ENCODE measurements at places on chromosomes 2 and 18.

DNA sequence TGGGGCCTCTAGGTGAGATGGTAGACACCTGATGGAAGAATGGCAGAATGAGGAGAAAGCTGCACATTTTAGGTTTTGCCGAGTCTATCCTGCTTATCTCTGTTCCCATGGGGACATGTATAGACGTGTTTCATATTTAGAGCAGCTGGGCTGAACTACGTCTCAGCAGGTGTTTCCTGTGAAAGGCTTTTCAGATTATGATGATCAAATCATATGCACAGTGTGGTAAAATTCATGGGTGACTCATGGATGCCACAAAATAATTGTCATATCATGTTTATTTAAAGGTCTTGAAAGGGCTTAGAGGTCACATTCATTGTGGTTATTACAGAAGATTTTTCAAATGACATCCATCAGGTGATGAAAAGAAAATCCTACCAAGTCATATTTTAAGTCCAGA is 90.5 kb downstream of the ICOS start:
- no peak for DNase-seq

GRCh38 chr18:28768791-28769768 is 592.1 kb upstream of the CDH2 start:
- DNase-seq, result peak; percentile 31

DNA sequence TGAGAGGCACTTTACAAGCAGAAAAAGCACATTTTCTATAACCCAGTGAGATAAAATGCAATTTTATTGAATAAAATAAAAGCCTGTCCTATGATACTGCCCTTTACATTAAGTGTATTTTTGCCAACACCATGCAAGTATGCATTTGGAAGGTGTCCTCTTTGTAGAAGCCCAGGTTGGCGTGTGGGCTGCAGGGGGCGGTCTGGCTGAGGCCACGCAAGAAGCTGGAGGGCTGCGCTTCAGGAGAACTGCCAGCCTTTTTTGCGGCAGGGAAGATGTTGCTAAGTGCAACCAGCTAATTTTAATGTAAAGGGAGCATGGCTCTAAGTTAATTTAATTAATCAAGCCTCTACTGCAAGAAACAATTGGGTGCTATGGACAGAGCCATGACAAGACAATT is 562.8 kb upstream of the SALL3 start:
- DNase-seq, result no peak

- DNase-seq, result no peak
Observed at GRCh38 chr2:187475499-187476248, 27.6 kb upstream of the CALCRL start.

DNA sequence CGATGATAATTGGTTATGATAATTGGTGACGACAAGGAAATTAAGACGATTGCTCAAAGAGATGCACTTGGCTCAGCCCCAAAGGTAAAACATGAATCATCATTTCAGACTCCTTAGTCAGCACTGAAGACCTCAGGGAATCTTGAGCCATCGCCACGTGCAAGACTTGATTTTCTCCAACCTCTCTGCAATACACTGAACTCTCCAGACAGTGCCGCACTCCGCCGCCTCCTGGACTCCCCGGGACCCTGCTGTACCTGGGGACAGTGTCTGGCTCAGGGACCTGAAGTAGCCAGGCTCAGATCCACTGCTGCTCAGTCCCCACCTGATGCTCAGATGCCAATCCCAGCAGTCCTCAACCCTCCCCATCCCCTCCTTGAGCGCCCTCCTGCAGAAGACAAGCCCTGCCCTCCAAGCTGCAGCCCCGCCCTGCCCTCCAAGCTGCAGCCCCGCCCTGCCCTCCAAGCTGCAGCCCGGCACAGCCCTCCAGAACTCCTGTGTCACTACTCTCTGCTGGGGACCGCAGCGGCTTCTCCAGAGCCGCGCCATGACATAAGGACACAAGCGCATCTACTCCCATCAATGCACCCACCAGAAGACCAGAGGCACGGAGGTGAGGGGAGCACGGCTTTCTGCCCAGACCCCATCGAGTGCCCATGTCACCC is 1.1 kb downstream of the TMEM18 start:
- peak; percentile 89 for DNase-seq

DNA sequence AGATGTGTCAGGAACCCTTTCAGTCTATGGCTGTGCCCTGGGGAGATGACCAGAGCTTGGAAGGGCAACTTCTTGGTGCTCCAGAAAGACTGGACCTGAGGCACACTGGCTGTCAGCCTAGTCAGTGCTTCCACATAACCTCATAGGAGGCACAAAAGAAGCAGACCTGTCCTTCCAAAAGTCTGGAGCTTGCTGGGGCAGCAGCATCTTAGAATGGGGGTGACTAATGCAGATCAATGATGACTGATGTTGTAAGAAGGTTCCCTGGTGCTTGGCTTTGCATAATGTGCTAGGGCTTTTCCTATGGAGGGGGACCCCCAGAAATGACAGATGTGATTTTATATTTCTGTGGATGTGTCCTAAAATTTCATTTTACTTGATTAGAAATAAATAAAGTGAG is 255.7 kb upstream of the THUMPD2 start:
- DNase-seq, result no peak

- peak; percentile 51 for DNase-seq
Observed at GRCh38 chr2:233404222-233404621, 49.9 kb downstream of the DGKD start.

DNA sequence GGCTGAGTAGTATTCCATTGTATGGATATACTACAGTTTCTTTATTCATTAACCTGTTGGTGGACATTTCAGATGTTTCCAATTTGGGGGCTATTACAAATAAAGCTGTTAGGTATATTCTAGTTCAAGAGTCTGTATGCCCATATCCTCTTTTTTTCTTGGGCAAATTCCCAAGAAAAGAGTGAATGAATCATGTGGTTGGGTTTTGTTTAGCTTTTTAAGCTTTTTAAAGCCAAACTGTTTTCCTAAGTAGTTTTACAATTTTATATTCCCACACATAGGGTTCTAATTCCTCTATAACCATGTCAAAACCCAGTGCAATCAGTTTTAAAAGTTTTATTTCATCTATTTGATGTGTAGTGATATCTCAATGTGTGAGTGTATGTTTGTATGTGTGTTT is 44.9 kb upstream of the BAZ2B start:
- peak; percentile 6 for DNase-seq

GRCh38 chr2:157898591-157898996 is 22.5 kb upstream of the ACVR1 start:
- peak; percentile 88 for DNase-seq

GRCh38 chr2:1874950-1875349 is 130.6 kb upstream of the PXDN start:
- DNase-seq, result no peak

DNA sequence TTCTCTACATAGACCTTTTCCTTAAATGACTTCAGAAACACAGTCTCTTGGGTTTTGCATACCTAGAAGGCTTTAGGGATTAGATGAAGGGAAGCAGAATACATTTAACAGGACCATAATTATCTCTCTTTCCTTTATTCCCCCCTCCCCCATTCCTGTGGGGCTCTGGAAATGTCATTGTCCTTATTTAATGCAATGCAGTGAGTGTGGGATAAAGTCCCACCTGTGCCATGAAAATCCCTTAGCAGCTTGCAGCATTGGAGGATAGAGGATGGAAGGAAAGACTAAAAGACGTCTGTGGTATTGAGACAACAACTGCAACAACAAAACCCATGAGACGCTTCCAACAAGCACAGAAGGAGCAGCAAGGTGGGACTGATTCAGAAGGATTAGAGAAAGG is 117.8 kb upstream of the DCC start:
- no peak for DNase-seq

- no peak for DNase-seq
Observed at GRCh38 chr2:121232626-121233265, 52.3 kb downstream of the TFCP2L1 start.

DNA sequence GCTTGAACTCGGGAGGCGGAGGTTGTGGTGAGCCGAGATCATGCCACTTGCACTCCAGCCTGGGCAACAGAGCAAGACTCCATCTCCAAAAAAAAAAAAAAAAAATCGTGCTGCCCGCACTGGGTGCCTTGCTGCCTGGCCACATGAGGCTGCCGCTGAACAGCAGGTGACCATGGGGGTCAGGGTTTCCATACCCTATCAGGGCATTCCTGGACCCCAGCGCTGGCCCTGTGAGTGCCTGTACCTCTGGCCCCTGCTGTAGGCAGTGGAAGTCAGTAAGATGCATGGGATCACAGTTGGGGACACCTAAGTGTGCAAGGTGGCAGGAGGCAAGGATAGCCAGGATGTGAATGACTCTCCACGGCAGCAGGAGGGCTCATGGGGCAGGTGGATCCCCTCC is 18.9 kb downstream of the SAG start:
- DNase-seq, result no peak

DNA sequence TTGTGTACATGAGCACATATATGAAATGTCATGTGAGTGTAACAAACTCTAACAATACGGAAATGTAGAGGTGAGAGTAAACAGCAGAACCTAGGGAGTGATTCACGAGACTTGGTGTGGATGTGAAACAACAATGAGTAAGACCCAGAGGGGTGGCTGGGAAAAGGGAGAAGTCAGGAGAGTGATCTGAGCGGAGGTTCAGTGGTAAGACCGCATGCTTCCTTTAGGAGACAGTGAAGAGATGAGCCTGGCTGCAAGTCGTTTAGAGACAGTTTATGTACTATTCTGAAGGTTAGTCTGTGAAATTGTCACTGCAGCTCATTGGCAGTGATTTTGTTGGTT is 150.6 kb downstream of the PRPF40A start:
- DNase-seq, result no peak

- no peak for DNase-seq
Observed at GRCh38 chr18:41706301-41706700, 248.7 kb upstream of the PIK3C3 start.

- DNase-seq, result peak; percentile 36
Observed at GRCh38 chr2:218892693-218893348, 12.2 kb downstream of the WNT10A start.

DNA sequence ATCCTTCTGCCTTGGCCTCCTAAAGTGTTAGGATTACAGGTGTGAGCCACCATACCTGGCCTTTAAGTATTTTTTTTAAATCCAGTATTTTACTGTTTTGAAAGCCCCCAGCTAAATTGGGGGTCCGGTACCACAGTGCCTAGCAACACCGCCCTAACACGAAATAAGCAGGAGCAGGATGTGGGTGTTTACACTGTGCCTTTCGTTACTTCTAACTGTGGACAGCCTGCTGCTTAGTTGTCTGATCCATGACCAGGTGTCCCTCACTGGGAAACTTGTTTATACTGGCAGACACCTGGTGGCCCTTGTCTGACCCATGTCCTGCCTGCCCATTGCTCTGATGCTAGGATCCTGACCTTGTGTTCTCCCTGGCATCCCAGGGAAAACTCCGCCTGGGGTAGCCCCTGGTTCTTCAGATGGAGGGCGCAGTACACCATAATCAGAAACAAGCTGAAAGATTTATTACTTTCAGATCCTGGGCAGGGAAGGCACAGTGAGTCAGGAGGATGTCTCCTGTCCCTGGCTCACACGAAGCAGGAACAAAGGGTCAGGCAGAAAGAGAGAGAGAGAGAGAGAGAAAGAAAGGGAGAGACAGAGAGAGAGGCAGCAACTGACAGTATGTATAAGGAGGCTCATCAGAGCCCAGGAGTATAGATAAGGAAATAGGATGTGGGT is 55.7 kb downstream of the NCAPH start:
- no peak for DNase-seq

- no peak for DNase-seq
Observed at GRCh38 chr2:209523867-209524266, 100.0 kb downstream of the MAP2 start.

DNA sequence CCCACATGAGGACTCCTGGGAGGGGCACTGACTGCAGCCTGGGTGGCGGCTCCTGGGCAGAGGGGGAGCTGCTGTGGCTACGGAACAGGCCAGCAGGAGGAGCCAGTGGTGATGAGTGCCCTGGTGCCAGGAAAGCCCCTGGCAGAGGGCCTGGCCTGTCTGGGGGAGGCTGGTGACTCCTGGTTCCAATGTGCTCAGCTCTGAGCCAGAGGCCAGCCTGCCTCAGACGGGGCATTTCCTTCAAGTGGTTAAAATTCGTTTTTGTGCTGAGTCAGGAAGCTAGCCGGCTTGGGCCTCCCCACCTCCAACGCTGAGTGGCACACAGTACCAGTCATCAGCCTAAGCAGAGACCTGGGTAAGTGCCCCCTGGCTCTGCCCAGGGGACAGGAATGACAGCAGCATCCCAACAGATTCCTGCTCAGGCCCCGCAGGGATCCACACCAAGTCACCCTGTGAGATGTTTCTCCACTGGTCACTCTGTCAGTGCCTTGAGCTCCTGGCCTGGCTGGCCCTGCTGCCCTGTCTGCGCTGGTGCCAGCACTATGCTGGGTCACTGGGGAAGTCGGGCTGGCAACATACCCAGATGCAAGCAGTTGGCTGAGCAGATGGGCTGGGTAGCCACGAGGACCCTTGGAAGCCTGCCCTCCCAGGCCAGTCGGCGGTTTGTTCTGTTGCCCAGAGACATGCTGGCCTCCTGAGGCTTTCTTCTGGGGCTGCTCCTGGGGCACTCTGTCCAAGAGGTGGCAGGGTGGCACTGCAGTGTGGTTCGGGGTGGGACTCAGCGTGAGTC is 7.1 kb upstream of the KLF11 start:
- DNase-seq, result peak; percentile 59

DNA sequence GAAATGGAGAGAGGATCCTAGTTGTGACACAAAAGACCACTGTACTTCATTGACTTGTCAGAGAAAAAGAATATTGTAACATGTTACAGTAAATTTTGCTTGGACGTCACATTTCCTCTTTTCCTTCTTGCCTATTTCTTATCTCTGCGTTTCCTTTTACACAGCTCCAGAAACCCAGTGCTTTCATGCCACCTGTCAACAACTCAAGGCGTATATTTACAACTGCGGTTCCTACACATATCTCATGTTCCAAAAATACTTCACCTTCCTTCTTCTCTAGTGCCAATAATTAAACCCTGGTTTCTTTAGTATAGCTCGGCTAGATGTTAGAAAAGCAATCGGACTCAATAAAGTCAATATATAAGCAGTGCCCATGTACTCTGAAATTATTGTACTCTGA is 911.5 kb upstream of the FSHR start:
- DNase-seq, result no peak

- no peak for DNase-seq
Observed at GRCh38 chr18:22689712-22690111, 243.4 kb upstream of the RBBP8 start.

- no peak for DNase-seq
Observed at GRCh38 chr2:19176977-19177376, 181.4 kb downstream of the OSR1 start.

GRCh38 chr2:80057956-80058355 is 246.6 kb downstream of the LRRTM1 start:
- DNase-seq, result no peak

- no peak for DNase-seq
Observed at GRCh38 chr2:222336931-222337330, 38.1 kb upstream of the PAX3 start.

- DNase-seq, result no peak
Observed at GRCh38 chr2:12221584-12221983, 475.2 kb downstream of the LPIN1 start.

DNA sequence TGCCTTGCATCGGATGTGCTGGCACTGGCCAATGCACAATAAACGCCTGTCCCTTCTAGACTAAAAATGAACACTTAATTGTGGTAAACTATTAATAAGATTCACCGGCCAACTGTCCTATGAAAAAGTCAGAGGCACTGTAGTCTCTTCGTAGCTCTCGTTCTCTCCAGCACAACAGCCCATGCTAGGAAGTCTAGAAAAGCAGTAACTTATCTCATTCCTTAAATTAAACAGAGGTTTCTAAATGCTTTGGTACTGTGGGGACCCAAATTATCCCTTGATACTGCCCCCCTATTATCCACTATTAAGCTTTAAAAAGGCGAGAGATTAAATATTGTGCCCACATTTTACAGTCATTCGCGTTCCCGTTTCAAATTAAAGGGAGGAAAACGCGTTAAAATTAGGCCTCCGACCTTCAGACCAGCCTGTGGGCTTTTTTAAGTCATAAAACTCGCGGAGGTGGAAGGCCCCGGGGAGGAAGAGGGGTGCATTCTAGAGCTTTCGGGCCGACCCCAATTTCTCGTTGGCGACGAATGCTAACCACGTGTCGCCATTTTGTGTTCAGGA is 1.5 kb upstream of the PCBP1 start:
- DNase-seq, result no peak
